ENCODE measurements at places on chromosomes 6 and 20.

DNA sequence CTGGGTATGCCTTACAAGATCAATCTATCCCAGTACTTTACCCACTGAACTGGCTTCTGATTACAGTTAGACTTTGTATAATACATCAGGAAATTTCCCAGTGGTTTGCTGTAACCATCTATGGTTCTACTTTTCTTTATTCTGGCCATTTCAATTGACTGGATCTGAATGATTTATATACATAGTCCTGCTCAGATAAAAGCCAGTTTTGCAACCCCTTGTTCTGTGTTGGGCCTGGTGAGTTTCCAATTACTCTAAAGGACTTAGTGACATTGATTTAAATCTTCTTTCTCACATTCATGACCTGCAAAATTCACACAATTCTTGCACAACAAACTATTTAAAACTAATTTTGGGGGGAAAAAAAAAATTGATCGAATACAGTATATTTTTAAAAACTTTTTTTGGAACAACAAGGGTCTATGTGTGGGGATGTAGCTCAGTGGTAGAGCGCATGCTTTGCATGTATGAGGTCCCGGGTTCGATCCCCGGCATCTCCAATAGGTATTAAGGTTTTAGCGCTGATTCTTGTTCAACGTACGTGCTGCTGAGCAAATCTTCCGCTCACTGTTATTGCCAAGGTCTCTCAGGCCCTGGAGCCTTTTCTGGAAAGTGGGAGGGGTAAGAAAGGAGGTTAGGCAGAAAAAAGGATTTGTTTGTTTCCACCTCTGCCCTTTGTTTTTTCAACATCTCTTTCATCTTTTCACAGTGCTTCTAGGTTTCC lies 117.5 kb downstream of the GPX5 start:
- DNase-seq, result no peak

GRCh38 chr20:54047720-54048119 lies 22.7 kb downstream of the BCAS1 start:
- DNase-seq, result no peak

DNA sequence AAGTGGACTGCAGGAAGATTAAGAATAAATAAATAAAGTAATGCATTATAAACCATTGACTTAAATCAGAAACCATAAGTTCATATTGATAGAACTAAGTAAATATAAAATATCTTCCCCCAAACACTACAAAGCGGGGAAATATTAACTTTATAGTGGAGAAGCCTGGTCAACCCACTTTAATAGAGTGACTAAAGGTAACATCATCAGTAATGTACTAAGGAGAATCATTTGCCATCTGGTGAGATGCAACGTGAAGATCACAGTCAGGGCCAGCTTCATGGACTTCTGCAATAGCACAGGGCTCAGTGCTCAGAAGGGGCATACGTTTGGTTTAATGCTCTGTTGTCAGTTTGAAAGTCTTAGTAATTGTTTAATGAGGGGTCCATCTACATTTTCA lies 58.8 kb upstream of the CD83 start:
- no peak for DNase-seq

- no peak for DNase-seq
These were observed 30.9 kb downstream of the SLC2A12 start for GRCh38 chr6:134021396-134022122.

GRCh38 chr6:109393886-109394281 lies 11.6 kb upstream of the CD164 start:
- DNase-seq, result no peak

Data from activated naive CD4-positive, alpha-beta T cell (primary cell).